ENCODE measurements at places on chromosomes 16 and 17.
A peak's percentile ranks its signal among the peaks of the same experiment; 100 is the strongest.

DNA sequence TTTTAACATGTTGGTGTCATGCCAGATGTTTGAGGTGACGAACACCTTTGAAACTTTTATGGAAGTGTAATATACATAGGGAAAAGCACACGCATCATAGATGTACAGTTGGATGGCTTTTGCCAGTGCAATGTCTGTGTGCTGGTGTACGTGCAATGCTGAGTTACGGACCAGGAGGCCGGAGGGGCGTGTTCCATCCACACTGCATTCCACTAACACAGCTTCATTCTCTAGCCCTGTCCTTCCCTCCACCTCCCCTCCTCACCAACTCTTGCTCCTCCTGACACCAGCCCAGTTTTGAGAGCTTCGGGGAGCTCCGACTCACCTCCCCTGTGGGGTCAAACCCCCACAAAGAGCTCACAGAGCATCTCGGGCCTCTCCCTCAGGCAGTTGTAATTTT is 358.8 kb downstream of the C16orf95 start:
- no peak for DNase-seq

DNA sequence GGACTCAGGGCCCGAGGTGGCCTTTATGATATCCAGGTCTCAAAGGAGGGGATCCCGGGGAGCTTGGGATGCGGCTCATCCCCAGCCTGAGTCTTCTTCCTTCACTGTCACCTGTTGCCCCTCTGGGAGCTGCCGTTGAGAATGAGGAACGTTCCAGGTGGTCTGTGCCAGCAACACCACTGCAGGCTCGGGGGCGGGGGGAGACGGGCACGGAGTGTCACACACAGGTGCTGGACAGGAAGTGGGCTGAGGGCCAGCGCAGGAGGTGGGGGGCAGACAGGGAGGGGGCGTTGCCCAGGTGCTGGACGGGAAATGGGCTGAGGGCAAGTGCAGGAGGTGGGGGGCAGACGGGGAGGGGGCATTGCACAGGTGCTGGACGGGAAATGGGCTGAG is 28.2 kb downstream of the METRNL start:
- DNase-seq = no peak

DNA sequence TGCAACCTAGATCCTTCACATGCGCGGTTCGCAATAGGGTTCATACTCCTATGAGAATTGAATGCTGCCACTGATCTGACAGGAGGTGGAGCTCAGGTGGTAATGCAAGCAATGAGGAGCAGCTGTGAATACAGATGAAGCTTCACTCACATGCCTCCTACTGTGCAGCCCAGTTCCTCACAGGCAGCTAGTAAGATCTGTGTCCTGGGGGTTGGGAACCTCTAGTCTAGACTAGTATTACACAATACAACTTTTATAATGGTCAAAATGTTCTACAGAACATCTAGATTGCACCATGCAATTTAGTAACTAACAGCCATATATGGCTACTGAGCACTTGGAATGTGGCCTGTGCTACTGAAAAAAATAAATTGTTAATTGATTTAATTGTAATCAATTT is 26.7 kb downstream of the ABCA5 start:
- no peak for DNase-seq

DNA sequence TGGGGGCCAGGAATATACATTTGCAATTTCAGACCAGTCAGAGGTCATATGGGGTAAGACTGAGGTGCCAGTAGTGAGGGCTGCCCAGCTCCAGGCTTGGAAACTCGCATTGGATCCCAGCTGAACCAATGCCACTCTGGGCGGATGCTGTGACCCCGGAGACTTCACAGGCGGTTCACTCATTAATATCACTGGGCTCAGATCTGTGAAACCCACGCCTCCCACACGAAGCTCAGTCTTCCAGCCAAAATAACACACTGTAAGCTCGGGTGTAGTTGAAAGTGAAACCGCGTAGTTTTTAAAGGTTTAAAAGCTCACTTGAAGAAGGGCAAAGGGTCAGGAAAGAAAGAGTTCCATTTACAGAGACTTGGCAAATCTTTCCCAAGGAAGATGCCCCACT is 254.8 kb downstream of the FOXL1 start:
- peak; percentile 55 for DNase-seq
